ENCODE measurements at places on chromosomes 2 and 18.

- DNase-seq, result no peak
Observed at GRCh38 chr2:20209373-20210109, 15.4 kb downstream of the SDC1 start.

DNA sequence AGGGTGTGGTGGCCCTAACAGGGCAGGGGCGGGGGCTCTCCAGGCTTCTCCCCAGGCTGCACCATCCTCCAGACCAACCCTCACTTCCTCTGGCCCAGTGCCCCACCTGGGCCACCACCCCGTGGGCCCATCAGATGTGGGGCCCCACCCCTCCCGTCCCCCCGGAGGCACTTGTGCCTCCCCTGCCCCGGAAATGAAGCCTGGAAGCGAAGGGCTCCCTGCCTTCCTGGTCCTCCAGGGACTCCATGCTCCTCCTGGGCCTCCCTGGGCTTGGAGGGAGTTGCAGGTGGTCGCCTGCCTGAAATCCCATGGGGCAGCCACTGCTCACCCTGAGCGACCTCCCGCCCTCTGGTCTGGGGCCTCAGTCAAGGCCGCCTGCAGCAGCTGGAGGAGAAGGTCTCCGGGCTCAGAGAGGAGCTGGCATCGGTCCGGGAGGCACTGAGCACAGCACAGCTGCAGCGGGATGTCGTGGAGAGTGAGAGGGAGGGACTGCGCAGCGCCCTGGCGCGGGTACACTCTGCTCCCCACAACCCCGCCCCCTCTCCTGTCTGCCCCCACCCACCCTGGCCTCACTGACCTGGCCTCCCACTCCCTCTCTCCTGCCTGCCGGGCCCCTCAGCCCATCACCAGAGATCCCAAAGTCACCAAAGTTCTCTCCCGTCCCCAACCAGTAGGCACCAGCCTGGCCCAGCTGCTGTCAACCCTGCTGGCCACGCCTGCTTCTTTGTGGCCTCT is 28.0 kb downstream of the CROCC2 start:
- no peak for DNase-seq

- no peak for DNase-seq
Observed at GRCh38 chr2:71538241-71538640, 84.9 kb downstream of the DYSF start.

- no peak for DNase-seq
Observed at GRCh38 chr2:38619458-38620164, 16.9 kb upstream of the HNRNPLL start.

GRCh38 chr2:107383691-107384090 is 443.0 kb upstream of the RGPD4 start:
- DNase-seq, result no peak

- no peak for DNase-seq
Observed at GRCh38 chr2:217530392-217531090, 472.3 kb downstream of the TNS1 start.

All from stimulated activated CD4-positive, alpha-beta T cell treated with anti-CD3 and anti-CD28 coated beads, Interleukin-12 subunit alpha, Interleukin-12 subunit beta, amount 100 ng/mL, for 24 hours (primary cell).